ENCODE measurements at places on chromosomes 7 and 10.

DNA sequence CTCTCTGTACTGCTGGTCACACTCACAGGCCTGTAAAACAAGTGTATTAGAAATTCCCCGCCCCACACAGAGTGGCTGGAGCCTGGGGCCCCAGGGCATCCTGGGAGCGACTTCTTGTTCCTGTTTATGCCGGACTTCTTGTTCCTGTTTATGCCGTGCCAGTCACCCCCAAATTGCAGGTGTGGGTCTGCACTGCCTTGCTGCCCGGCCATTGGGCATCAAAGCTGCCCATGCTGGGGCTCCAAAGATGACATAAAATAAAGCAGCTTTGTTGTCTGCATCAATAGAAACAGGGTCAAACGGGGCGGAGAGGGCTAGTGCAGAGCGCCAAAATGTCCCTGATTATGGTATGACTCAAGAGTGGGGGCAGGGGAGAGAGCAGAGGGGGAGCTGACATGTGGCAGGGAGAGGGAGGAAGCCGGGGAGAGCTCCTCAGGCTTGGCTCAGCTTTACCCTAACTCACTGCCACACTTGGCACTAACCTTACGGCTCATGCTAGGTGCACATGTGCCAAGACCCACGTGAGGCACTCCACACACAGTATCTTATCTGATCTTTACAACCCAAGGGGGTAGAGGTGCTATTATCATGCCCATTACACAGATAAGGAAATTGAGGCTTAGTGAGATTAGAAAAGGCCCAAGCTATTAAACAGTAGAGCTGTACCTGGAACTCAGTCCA lies 98.4 kb downstream of the PIP4K2A start:
- DNase-seq = peak; percentile 32

GRCh38 chr7:133121175-133121844 lies 39.4 kb upstream of the CHCHD3 start:
- DNase-seq = no peak

- DNase-seq = no peak
Observed at GRCh38 chr7:131482800-131483199, 73.6 kb downstream of the PODXL start.

DNA sequence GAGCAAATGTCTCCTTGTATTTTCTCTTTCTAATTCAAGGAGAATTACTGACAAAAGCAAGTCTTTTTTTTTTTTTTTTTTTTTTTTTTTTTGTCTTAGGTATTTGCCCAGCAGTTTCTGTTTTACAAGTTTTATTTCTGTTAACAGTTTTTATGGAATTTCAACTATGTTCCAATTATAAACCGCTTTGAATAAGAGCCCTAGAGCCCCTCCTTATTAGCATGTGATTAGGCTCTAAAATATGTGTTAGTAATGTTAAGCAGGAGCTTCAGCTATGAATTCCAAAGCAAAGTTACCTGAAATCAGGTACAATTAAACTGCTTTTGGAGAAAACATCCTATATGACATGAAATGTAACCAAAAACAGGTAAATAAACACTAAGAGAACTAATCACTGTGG lies 997.0 kb upstream of the POT1 start:
- no peak for DNase-seq

- no peak for DNase-seq
Observed at GRCh38 chr7:979886-980571, 3.0 kb upstream of the CYP2W1 start.

DNA sequence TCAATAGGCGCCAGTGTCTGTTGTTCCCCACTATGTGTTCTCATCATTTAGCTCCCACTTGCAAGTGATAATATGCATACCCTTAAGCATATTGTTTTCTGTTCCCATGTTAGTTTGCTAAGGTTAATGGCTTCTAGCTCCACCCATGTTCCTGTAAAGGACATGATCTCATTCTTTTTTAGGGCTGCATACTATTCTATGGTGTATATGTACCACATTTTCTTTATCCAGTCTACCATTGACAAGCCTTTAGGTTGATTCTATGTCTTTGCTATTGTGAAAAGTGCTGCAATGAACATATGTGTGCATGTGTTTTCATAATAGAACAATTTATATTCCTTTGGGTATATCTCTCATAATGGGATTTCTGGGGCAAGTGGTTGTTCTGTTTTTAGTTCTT lies 77.8 kb upstream of the PLXDC2 start:
- no peak for DNase-seq

Data from activated CD4-positive, alpha-beta T cell treated with anti-CD3 and anti-CD28 coated beads for 48 hours (primary cell).